ENCODE measurements at places on chromosomes 13 and 19.

- DNase-seq = no peak
These were observed 274.1 kb downstream of the COG6 start for GRCh38 chr13:39929583-39929982.

- DNase-seq = no peak
These were observed 42.0 kb upstream of the NFIC start for GRCh38 chr19:3324405-3324856.

GRCh38 chr13:46389457-46390451, 2.7 kb upstream of the RUBCNL start:
- peak; percentile 84 for DNase-seq

GRCh38 chr19:14073261-14073924, 807 bp downstream of the MISP3 start:
- peak; percentile 27 for DNase-seq
